ENCODE measurements at places on chromosomes 11 and 22.

DNA sequence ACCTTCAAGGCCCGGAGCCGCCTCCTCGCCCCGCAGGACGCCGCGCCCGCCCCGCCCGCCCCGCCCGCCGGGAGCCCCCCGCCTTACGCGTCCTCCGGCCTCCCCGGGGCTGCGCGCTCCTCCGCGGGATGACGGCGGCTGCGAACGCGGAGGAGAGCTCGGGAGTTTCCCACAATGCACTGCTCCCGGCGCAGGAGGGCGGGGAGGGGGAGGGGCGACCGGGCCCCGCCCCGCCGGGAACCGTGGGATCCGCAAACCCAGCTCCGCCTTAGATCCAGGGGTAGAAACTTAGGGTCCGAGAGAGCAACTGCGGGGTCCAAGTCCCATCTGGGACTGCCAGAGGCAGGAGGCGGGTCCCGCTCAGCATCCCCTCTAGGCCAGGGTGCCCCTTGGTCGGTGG is at the start of gene CEND1:
TSS of gene CEND1 (minus strand) at position 148 of the 400 bp plus-strand sequence. CDS start 1,514 bp downstream, outside the sequence.
- DNase-seq = no peak

DNA sequence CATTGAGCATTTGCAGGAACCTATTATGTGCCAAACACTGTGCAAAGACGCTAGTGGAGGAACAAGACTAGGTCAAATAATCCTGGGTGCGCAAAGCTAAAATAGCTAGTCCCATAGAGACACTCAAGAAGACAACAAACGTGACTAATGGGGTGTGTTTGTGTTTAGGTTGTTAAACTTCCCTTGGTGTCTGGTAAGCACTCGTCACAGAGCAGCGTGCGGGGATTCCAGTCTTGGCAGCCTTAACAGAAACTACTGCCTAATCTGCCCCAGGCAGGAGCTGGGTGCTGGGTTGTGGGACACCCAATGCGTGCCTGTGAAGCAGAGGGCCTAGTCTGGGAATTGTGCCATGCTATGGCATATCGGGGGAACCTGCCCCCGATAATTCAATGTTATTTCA is 10.8 kb upstream of the CALCB start:
- DNase-seq = no peak

GRCh38 chr11:119615882-119616196 is 113.2 kb downstream of the NECTIN1 start:
- no peak for DNase-seq

DNA sequence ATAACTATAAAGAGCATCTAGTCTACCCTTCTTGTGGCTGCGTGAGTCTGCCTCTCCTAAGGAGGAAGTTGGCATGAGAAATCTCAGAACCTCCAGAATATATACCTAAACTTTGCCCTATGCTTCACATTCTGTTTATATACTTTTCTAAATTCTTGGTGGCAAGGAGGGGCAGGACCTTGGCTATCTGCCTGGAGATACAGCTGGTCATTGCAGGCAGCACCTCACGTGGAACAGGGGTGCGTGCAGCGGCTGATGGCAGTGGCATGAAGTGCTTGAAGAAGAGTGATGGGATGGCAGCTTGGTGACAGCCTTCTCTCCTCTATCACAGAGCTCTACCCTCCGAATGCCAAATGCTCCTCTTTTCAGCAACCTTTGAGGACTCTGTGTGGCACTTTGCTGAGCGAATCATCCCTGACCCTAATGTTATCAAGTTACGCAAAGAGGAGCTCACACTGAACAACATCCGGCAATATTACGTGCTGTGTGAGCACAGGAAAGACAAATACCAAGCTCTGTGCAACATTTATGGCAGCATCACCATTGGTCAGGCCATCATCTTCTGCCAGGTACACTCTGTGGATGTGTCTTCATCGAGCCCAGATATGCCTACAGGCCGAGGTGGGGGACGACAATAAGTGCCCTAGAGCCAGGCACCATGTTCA is 12.5 kb downstream of the DDX25 start:
- no peak for DNase-seq

DNA sequence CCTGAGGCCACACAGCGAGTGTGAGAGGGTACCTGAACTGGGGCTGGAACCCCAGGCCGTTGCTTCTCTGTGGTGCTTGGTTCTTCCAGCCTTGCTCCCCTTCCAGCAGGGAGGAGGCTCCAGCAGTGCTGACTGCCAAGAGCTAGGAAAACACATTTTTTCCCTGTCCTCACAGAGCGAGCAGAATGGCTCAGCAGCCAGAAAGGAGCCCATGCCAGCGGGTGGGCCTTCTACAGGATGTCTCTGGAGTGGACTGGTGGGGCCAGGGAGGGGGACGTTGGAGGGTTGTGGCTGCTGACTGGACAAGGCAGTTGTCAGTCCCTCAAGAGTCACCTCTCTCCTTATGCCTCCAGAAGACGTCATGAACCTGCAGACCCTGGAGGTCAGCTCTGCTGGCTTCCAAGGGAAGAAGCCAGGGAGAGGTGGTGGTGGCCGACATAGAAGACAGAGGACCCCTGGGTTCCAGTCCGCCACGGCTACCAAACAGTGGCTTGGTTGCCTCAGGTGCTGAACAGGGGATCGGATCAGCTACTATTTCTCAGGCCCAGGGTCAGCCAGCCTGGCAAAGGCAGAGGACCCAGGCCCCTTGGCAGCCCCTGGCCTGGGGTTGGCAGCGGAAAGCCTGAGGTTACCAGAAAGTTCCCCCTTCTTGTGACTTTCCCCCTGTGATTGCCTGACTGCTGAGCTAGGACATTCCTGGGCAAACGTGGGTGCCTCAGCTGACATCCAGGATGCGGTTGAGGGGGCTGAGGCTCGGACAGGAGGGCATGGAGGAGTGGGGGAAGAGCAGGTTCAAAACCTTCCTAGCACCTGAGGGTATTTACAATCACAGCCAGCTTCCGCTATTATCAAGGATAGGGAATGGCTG is 3.7 kb downstream of the MAFF start:
- no peak for DNase-seq

DNA sequence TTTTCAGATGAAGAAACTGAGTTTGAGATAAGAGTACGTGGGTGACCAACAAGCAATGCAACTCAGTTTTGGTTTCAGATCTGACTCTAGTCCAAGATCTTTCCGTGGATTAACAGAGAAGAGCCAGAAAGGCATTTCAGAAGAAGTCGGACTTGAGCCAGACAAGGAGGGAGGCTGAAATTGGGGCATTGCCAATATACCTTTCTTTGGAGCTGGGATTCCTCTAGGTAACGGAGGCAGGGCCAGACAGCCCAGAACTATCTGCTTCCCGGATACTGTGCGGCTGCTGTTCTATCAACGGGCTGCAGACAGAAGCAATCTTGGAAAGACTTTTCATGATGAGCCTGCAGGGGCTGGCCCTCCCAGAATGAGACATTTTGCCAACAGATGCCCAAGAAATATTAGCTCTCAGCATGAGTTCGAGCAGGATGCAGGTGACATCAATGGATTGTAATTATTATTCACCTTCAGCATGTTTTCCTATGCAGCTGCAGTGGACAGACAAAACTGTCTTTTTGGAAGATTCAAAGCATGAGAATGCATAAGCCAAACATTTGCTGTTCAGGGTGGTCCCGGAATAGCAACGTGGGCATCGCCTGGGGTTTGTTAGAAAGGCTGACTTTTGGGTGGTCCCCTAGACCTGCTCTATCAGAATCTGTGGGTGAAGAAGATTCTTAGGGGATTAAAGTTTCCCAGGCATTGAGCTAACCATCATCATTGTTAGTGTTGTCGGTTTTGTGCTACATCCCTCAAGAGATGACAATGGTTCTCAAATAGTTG is 95.7 kb downstream of the SCN3B start:
- no peak for DNase-seq

DNA sequence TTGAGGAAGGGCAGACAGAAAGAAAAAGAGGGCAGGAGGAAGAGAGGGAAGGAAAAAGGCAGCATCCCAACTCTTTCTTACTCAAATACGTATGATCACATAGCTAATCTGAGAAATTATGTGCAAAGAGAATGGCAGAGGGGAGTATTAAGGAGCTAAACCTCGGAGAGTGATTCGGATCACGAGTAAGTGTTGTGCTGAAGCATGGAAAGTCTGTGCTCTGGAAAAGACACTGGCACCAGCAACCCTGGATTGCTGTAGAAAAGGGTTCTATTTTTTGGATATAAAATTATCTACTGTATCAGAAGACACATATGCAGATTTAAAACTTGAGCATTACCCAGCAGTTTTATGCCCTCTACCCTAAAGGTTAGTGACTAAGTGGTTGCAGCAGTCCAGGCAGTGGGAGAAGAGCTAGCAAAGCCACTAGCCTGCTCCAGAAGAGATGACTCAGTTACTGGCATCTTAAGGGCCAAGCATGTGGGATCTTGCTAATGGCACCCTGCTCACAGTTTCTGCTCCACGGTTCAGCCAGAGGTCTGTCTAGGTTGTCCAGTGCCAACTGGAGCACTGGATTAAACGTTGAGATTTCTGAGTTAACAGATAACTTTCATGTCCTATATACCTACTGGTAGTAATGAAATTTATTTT is 151.7 kb downstream of the SWAP70 start:
- DNase-seq = no peak

DNA sequence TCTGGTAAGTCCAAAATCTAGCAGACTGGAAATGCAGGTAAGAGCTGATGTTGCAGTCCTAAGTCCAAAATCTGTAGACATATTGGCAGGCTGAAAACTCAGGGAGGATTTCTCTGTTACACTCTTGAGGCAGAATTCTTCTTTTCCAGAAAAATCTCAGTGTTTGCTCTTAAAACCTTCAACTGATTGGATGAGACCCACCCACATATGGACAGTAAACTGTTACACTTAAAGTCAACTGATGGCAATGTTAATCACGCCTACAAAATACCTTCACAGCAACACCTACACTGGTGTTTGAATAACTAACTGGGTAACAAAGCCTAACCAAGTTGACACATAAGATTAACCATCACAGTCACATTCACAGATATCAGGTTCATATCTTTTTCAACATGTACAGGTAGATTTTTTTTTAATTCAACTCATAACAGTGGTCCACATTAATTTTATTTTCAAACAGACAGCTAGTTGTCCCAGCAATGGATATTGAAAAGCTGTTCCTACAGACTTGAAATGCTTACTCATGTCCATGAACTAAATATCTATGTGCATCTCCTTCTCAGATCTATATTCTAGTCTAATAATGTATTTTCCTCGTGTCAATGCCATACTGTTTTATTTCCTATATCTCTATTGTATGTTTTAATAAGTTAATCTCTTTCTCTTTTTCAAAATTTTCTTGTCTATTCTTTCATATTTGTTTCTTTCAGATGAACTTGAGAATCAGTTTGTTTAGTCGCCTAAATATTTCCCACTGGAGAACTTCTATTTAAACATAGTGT is 110.1 kb downstream of the TMPRSS5 start:
- no peak for DNase-seq

DNA sequence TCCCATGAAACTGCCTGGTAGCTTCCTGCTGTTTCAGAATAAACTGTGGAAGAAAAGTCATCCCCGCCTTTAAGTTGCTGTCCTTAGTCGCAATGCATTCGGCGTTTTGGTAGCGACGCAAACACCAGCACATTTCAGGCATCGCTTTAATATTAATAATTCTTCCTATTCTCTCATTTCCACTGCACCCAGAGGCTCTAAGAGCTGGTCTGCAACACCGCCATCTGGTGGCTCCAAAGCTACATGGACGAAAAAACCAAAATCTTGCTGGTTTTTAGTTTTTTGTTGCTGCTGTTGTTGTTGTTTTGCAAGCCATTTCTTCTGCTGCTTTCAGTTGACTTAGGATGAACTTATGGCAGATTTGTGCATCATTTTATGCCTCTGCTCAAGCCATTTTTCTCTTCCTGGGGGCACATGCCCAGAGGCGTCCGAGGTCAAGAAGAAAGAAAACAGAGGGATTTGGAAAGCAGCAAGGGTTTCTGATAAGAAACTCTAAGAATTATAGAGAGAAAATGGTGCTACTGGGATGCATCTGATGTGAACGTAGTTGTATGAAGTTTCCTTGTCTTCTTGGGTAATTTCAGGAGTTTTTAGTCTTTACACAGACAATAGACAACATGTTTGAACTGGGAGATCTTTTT is 345.4 kb upstream of the KIRREL3 start:
- no peak for DNase-seq

- no peak for DNase-seq
These were observed 1.6 kb downstream of the PAMR1 start for GRCh38 chr11:35523861-35524260.

- DNase-seq = no peak
These were observed 75.8 kb downstream of the COMMD9 start for GRCh38 chr11:36213393-36213840.

- DNase-seq = peak; percentile 72
These were observed at the start of gene SYT12 for GRCh38 chr11:67022961-67023956. Gene SYT12 (plus strand): TSS chr11:67023134. CDS start chr11:67030145, 7,011 bp downstream.

- DNase-seq = no peak
These were observed 570.1 kb downstream of the BRD1 start for GRCh38 chr22:49257551-49257961.

GRCh38 chr11:133992121-133992520 is 35.4 kb upstream of the IGSF9B start:
- DNase-seq = no peak

GRCh38 chr11:123148965-123149364 is 46.1 kb downstream of the CLMP start:
- DNase-seq = no peak

DNA sequence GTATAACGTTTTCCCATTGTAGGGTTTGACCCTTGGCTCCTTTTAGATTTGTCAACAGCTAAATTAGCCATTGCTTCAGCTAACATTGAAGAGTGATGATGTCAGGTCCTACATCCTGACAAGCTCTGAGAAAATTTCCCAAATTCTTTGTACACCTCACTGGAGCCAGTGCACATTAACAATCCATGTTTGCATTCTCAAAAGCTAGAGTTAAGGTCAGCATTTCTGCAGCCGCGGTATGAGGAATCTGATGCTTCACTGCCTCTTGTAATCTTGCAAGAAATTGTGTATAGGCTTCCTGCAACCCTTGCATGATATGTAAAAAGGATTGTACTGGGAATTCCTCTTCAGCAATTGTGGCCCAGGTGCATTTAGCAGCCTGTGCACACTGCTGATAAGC is 33.1 kb upstream of the NCAM1 start:
- DNase-seq = no peak

- DNase-seq = no peak
These were observed 7.2 kb downstream of the IRAG1 start for GRCh38 chr11:10686311-10686710.

DNA sequence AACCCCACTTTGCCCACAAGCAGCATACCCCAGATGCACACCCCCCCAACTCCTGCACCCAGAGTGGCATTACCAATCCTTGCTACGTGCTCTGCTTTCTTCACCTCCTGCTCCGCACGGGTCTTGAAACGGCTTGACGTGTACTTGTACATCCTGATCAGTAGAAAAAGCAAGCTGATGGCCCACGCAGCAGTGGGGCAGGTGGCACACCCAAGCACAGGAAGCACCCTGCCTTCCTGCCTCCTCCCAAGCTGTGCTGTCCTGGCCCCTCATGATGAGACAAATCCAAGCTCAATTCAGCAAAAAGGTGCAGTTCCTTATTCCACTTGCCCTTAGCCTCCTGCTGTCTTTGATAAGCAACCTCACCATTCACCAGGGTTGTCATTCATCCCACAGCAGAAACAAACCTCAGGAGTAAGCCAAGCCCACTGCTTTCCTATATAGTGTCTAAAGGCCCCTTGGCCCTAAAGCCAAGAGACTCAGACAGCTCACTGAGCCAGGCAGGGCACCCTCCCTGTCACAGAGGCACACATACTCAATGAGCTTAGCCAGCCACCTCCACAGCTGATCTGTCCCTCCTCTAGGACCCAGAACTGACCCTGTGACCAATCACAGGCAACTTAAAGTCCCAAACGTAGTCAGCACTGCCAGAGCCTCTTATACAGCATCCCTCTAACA is 27.8 kb downstream of the MORC2 start:
- no peak for DNase-seq

- no peak for DNase-seq
These were observed 25.9 kb downstream of the SCUBE1 start for GRCh38 chr22:43317239-43317638.

- no peak for DNase-seq
These were observed 26.3 kb upstream of the HMGXB4 start for GRCh38 chr22:35230839-35231584.

Measured in 8988T (cell line).